Peyer's patch (tissue), 4 donors: ENCODE measurements at places on chromosomes 11 and 22.

GRCh38 chr11:106706355-106706754 lies 311.9 kb downstream of the GUCY1A2 start:
- no peak for DNase-seq

DNA sequence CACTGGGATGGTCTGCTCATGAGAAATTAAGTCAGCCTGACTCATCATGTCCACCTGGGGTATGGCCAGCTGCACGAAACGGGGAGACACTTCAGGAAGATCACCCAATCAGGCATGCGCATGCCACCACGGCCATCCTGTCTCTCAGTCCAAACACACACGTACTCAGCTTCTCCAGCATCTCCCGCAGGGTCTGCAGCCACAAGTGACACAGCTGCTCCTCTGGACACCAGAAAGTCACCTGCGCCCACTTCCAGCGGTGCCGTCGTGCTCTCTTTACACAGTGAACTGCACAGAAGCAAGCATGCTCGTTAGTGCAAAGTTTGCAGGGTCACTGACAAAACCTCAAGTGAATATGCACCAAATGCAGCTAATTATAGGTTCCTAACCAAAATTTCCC lies 18.1 kb downstream of the CERK start:
- no peak for DNase-seq

DNA sequence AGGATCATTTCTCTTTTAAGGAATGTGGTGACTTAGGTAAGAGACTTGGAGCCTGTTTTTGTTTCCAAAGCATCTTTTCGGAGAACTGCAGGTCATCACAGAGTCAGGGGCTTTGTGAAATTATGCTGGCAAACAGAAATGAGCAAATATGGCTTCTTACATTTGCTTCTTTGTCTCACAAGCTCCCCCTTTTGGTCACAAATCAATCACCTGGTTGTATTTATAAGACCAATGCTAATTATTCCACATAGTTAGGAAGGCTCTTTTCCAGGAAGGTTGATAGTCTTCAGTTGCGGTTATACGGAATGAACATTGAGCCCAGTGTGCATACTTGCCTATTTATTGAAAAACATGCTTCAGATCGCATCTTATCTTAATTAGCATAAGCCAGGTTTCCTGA lies 34.6 kb upstream of the CEP126 start:
- DNase-seq: no peak

- DNase-seq: no peak
These were observed 22.4 kb downstream of the SLC22A6 start for GRCh38 chr11:62962391-62962790.

DNA sequence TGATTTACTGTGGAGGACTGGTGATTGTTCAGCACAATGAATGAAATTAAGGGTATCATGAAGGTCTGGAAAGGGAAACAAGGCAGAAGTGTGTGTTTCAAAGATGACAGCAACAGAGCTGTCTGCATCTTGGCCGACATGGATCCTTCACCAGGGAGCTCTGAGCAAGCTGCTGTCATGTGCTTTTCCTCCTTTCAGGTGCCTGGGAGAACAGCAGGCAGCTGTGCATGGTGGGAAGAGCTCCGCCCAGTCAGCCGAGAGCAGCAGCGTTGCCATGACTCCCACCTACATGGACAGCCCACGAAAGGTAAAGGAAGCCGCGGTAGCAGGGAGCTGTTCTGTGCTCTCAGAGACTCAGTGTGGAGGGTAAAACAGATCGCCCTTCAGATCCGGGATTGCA lies 87.1 kb upstream of the YWHAH start:
- no peak for DNase-seq

- DNase-seq: no peak
These were observed 3.2 kb upstream of the BIRC2 start for GRCh38 chr11:102343809-102344208.

DNA sequence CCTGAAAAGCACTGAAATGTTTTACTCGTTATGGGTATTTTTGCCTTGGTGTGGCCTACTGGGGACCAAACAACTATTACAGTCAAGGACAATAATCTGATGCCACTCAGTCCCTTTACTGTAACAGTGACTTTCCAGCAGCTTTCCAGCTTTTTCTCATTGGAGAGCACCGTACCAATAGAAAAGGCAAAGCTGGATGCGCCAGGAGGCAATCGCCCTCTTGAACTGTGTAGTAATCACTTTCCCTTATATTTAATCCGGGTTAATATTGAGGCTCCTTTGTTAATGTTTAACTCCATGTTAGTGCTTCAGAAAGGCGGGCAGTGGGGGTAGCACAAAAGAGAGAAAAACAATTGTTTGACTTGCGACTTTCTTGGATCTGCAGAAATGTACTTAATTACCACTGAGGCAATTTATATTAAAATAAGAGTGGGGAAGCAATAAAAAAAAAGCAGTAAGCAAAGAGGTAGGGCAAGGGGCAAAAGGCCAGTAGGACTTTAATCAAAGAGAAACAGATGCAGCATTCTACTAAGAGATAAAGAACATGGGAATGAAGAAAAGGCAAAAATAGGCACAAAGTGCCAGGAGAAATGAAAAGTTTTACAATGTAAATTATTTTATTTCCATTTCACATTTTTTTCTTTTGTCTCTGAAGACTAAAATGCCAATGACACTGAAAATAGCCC lies 81.6 kb downstream of the LRRC4C start:
- DNase-seq: no peak

DNA sequence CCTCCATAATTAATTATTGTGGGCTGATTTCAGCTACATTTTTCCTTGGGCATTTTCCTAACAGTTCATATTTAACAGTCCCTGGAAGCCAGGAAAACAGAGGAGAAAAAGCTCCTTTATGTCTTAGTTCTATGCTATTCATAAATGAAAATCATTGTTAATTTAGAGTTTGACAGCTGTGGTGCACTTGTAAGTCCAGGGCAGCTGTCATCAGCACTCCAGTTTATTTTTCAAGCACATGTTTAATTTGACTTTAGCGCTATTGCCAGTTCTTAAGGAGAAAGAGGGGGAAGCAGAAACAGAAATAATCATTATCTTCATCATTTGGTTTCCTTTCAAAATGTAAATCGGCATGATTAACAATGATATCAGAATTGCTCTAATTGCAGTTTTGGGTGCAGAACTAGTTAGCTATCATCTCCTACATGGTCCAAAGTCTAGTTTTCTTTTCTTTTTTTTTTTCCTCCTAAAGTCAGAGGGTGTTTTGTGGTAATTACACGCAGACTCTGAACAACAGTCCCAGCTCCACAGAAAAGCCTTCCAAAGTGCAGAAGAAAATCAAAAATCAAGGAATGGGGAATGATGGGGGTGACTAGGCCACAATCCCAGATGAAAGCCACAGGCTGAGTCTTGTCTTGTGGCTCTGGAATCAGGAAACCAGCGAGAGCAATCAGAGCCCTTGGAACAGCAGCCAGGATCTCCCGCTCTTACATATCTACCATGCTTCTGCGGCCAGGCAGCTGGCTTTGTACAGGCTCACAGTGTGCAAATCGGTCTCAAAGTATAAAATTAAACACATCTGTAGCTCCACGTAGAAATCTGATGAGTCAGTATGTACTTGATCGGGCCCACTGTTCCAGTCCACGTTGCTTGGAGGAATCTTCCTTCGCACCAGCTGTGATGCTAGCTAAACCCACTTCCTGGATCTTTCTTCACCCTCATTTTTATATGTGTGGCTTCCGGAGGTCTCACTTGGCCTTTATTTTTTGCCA lies 91.9 kb downstream of the SPON1 start:
- no peak for DNase-seq

DNA sequence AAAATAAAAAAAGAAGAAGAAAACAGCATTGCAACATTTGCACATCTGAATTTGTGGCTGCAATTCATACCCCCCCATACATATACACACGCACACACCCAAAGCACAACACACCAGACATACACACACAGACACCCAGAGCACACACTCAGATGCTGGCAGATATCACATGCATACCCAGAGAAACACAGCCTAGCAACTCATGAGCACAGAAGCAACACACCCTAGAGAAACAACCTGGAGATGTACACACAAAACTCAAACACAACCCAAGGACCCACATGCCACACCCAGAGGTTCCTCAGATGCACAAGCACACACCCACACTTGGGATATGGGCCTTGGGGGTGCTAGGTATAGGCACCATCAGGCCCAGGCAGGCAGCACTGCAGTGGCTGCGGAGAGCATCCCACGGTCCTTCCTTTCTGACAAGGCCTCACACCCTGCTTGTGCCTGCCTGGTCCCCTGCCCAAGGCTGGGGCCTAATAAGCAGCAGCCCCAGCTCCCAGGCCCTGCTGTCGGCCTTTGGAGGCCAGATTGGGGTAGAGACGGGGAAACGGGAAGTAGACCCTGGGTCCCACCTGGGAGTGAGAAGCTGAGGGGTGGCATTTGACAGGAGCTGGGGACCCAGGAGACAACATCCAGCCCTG lies 3.1 kb downstream of the CST6 start:
- no peak for DNase-seq

DNA sequence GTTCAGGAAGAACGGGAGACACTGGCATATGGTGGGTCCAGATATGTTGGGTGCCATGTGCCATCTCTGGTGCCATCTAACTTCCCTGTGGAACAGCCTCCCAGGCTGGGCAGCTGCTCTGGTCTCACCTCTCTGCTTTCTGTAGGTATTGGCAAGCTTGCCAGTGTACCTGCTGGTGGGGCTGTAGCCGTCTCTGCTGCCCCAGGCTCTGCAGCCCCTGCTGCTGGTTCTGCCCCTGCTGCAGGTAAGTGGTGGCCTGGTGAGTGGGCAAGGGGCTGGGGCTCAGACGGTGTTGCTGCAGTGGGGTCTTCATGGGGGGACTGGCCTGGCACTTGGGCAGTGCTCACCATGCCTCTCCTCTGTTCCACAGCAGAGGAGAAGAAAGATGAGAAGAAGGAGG lies 2.6 kb downstream of the RPLP2 start:
- DNase-seq: no peak

DNA sequence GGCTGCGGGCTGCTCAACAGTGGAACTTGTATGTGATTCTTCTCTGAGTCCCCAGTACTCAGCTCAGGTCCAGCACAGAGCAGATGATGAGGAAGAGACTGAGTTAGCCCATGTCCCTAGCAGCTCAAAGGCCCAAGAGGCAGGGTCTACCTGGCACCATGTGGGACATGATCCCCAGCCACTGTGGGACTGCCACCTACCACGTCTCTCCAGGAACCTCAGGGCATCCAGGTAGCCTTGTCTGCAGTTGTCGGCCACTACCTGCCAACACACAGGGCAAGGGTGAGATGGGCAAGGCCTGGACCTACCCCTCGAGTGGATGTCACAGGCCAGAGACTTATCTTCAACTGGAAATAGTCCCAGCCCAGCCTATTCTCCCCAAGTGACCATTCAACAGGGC lies 4.4 kb downstream of the PNPLA5 start:
- DNase-seq: no peak

DNA sequence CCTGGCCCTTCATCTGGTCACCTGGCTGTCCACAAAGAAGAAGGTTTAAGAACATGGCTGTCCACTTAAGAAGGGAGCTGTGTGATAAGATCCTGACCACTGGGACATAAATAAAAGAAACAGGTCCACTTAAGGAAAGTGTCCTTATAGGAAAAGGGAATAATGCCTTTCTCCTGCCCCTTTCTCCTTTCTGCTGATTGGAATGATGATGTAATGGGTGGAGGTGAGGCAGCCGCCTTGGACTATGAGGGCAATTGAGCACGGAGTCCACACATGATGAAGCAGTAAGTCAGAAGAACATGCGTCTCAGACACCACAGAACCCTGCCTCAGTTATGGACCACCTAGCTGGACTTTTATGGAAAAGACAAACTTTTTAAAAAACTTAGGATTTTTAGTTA lies 401.1 kb downstream of the SHANK2 start:
- DNase-seq: no peak

DNA sequence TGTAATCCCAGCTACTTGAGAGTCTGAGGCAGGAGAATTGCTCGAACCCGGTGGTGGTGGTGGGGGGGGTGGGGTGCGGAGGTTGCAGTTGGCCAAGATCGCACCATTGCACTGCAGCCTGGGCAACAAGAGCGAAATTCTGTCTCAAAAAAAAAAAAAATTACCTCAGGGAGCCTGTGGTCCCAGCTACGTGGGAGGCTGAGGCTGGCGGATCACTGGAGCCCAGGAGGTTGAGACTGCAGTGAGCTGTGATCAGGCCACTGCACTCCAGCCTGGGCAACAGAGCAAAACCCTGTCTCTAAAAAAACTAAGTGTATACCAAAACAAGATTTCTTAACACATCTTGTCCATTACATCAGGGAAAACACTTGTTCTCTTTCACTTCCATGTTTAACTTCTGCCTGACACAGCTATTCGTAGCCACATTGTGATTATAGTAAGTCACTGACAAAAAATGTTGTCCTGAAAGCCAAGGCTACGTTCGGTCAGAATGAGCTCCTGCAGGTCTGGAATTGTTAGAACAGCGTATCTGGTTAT lies 1.4 kb downstream of the TMEM80 start:
- DNase-seq: no peak

DNA sequence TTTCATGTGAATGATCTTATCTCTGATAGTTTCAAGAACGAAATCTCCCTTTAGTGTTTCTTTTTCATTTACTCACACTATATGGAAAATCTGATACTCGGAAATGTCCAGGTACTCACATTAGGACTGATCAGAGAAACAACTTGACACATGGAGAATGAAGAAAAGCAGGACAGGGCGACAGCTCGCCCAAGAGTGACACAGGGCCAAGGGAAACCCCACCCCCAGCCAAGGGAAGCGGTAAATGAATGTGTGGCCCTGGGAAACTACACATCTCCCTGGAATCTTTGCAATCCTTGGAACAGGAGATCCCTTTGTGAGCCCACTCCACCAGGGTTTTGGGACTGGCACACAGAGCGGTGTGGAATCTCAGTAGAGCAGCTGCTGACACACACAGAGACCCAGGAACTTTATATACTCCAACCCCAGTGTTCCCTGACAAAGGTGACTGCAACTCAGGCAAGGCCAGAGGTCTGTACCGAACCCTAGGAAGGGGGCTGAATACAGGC lies 303.7 kb upstream of the ARHGAP42 start:
- no peak for DNase-seq

GRCh38 chr22:40635940-40636379 lies 559 bp downstream of the MRTFA start:
- DNase-seq: no peak

DNA sequence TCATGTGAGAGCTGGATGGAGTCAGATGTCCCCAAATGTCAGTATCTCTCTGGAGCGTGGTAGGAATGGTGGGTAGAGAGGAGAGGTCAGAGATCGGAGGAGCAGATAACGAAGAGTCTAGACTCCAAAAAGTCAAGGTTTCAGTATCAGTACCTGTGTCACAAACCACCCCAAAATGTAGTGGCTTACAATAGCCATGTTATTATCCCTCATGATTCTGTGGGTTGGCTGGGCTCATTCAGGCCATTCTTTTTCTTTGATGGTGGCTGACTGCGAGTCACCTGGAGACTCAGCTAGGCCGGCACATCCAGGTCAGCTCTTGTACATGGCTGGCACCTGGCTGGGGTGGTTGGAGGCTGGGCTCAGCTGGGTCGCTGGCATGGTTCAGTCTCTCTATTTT lies 7.3 kb upstream of the SSTR3 start:
- DNase-seq: no peak

DNA sequence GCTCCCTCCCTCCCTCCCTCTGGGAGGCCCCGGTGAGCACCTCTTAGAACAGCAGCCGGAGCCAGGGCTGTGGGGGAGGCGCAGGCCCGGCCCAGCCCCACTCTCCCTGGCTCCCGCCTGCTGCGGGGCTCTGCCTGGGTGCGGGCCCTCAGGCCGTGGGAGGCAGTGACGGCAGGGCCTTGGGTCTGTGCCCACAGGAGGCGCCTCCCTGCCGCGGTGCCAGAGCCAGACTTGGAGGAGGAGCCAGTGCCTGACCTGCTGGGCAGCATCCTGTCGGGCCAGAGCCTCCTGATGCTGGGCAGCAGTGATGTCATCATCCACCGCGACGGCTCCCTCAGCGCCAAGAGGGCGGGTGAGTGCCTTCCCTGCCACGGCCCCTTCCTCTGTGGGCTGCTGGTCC lies 9.5 kb downstream of the IRF7 start:
- DNase-seq: no peak
